Fibroblast of mammary gland (primary cell): ENCODE measurements at places on chromosomes 13 and 19.

- no peak for DNase-seq
These were observed 2.2 kb upstream of the WTIP start for GRCh38 chr19:34479396-34479795.

DNA sequence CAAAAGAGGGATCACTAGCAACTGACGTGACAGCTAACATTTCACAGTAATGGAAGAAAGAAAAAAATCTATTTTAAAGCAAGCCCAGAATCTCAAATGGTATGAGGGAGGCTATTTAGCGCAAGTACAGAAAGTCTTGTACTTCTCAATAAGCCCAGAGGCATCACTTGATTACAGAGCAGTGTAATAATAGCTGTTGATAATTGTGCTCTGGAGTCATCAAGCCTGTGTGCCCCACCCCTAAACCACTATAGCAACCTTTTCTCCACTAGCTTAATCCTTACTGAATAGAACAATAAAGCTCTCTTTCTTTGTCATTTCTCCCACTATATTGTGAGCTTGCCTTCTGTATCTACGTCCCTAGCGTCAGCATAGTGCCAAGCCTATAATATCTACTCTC, 56.6 kb downstream of the FREM2 start:
- DNase-seq = no peak

DNA sequence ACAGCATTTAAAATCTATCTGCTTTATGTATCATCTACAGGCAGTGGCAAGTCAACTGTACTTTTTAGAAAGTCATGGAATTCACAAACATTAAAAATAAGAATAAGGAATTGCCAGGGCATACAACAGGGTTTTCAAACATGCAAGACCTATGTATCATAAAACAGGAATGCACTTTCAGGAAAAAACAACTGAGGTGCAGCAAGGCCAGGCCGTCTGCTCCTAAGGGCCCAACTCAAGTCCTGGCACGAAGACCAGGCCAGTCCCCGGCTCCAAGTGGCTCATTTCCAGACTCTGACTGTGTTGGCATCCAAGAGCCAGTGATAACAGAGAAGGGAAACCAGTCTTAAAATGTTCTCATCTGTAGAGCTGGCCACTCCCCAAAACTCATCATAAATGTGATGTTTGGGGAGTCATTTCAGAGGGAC, 7.1 kb downstream of the RFX2 start:
- DNase-seq = peak; percentile 92

- no peak for DNase-seq
These were observed 1779.6 kb upstream of the PRR20A start for GRCh38 chr13:55361141-55361540.

GRCh38 chr19:2230033-2230531, 6.0 kb downstream of the PLEKHJ1 start:
- DNase-seq = no peak

- no peak for DNase-seq
These were observed 5.9 kb downstream of the RPL18A start for GRCh38 chr19:17865364-17866311.

GRCh38 chr13:105135852-105136615, 1399.4 kb downstream of the EFNB2 start:
- no peak for DNase-seq

DNA sequence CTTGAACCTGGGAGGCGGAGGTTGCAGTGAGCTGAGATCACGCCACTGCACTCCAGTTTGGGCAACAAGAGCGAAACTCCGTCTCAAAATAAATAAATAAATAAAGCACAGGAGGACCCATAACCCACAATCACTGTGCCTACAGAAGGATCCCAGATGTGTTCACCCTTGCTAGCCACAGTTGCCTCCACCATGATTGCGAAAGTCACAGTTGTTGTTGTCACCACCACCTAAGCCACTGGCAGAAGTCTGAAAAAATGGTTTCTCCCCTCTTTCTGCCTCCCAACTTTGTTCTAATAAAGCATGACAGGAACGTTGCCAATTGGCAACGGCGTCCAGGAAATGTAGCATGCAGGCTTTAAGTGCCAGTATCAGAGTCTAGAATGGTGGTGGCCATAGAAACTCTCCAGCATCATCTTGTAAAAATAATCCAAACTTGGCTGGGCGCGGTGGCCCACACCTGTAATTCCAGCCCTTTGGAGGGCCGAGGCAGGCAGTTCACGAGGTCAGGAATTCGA, 2.2 kb upstream of the EPS15L1 start:
- DNase-seq = no peak

DNA sequence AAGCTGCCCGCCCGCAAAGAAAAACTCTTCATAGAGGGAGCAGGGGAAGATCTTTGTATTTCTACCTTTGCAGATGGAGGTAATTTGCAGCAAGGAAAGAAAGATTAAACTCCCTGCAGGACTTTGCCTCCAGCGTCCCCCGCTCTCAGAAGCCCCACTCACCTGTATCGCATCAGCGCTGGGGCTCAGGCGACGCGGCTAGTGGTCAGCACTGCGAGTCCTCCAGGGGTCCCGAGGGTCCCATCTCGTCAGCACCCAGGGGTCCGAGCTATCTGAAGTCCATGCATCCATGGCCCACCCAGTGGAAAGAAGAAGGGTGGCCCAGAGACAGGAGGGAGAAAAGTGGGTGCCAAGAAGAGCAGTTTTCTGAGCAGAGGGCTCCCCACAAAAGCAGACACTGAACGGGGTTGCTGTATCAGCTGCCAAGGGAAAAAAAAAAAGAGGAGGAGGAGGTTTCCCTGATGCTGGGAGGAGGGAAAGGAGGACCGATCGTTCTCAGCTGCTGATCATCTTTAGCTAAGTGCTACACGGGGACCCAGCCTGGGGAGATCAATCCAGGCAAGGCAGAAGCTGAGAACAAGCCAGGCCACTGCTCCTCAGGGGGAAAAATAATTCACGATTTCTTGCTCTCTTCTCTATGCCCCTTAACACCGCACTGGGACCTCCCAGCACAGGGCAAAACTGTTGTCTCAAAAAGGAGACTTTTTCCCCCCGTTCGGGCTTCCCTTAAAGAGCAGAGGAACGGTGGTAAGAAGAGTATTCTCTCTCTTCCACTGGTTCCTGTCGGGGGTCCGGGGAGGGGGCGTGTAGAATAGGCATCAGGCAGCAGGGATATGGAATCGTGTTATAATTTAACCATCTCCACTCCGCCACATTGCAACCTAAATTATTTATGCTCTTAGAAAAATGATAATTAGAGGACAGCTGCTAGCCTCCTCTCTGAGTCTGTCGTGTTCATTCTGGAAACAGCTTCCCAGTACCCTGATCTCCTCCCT, 117.7 kb upstream of the CACNA1A start:
- DNase-seq = no peak

DNA sequence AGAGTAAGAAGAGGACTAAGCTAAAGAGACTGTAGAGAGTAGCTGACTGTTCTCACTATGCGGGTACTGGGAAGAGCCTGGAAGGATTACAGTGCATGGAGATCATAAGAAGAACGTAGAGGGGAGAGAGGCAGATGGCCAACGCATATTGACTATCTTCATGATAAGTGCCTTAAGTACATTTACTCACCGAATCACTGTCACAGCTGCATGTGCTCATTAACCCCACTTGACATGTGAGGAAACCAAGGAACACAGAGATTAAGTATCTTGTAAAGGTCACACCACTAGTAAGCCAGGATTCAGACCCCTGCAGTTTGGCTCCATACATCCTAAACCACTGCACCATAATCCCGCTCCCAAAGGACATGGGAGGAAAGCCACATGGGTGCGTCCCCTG, 34.1 kb downstream of the SMAD9 start:
- DNase-seq = no peak

- DNase-seq = no peak
These were observed 4.3 kb upstream of the HDGFL2 start for GRCh38 chr19:4467835-4468234.

DNA sequence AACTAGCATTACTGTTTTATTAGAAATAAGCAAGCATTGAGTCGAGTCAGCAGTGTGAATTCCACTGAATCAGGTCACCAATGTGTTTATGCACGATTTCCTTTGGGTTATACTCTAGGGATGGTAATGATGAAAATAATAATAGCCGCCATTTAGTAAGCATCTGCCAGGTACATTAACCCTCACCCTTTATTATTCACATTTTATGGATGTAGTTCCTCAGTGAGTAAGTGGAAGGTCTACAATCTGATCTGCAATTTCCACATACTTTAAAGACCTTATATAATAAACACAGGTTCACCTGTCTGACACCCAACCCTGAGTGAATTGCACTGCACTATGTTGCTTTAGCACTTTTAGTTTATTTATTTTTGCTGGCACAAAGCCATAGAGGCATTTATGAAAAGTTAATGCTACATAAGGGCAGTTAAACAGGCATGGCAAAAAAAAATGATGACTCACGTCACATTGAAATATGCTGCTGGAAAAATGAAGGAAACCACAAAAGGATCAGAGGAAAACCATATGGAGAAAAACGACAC, 122.4 kb downstream of the TRPC4 start:
- DNase-seq = peak; percentile 67

- DNase-seq = no peak
These were observed 8.8 kb downstream of the IGLON5 start for GRCh38 chr19:51320280-51320657.

GRCh38 chr19:54873990-54874389, at the start of gene FCAR:
TSS of gene FCAR (plus strand) at chr19:54874235. CDS start at chr19:54874290, 55 bp downstream.
- DNase-seq = no peak

DNA sequence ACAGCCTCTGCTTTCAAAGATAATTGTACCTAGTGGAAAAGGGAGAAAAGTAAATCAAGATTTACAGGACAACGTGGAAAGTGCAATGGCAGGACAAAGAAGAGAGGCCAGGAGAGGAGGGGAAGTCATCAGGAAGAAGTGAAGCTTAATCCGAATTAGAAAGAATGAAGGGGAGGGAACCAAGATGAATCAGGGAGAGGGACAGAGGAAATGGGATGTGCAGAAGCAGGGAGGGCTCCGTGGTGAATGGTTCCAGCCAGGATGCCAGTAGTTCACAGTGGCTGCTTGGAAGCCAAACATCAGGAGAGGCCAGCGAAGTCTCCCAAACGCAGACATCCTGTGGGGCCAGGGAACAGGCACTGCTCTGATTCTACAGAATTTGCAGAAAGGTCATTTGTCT, 144.4 kb downstream of the LIG4 start:
- no peak for DNase-seq

DNA sequence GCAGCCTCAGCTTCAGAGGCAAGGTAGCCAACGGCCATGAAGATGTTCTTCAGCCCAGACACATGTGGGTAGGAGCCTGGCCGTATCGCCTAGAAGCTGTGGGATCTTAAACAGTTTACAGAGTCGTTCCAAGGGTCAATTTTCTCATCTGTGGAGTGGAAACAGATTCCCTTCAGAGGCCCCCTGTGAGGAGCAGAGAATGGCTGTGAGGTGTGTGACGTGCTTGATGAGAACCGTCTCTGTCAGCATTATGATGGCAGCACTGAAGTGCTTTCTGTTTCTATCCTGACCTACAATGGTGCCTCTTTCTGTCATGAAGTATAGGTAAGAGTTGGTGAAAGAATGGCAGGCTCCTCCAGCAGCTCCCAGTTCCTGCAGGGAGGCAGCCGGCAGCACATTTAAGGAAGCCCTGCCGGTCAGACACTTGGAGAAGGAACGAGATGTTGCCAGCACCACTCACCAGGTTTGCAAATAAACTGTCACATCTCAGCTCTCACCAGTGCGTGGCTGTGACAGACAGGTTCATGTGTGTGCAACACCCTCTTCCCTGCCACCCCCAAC, 277.3 kb downstream of the FOXO1 start:
- no peak for DNase-seq

DNA sequence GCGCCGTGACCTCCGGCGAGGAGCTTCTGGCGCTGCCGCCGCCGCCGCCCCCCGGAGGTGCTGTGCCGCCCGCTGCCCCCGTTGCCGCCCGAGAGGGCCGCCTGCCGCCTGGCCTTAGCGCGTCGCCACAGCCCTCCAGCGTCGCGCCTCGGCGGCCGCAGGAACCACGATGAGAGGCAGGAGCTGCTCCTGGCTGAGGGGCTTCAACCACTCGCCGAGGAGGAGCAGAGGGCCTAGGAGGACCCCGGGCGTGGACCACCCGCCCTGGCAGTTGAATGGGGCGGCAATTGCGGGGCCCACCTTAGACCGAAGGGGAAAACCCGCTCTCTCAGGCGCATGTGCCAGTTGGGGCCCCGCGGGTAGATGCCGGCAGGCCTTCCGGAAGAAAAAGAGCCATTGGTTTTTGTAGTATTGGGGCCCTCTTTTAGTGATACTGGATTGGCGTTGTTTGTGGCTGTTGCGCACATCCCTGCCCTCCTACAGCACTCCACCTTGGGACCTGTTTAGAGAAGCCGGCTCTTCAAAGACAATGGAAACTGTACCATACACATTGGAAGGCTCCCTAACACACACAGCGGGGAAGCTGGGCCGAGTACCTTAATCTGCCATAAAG, 4.8 kb downstream of the PDX1 start:
- DNase-seq = no peak

- DNase-seq = no peak
These were observed 16.9 kb upstream of the CLASRP start for GRCh38 chr19:45021971-45022370.

DNA sequence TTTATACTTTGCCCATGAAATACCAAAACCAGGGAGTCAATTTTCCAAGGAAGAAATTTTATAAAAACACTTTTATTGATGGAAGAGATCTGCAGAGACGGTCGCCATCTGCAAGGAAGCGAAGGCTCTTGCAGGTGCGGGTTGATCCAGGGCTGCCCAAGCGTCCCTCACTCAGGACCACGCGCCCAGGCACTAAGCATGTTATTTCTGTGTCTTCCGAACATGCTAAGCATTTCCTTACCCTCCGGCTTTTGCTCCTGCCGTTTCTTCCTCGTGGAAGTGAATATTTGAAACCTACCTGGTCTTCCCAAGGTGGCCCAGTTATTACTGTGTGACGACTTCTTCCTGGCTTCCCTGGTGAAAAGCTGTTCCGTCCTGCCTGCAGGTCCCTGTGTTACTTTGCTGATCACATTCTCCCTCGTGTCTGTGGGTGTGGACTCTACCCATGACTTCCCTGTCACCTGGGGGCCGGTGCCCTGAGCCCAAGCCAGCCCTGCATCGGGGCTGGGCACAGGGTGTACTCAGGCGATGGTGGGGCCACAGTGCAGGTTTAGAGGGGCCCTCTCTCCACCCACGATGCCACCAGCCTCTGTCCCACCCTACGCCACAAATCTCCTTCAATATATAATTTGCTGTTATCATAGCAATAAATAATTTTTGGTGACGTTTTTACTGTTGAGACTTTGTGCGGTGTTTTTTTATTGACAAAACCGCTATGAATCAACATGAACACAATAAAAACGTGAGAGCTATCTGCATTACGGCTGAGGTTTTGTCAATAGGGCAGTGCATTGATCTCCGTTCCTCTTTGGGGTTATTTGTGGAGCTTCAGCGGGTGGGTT, 119.4 kb downstream of the URI1 start:
- no peak for DNase-seq

- DNase-seq = peak; percentile 42
These were observed 536 bp upstream of the AKAP8 start for GRCh38 chr19:15379999-15380647.

DNA sequence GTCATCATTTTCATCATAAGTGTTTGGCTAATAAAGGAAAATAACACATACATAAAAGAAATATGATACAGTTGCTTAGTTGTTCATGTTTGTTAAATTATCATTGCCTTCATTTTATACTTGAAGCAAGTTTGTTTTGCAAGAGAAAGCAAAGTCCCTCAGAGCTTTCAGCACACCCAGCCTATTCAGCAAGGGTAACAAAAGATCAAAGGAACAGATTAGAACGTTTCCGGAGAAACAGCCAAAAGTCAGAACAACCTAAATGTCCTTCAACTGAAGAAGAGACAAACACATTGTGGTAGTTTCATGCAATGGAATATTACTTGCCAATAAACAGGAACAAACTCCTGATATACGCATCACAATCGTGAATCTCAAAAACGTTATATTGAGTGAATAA, 380.7 kb downstream of the MZT1 start:
- DNase-seq = no peak
